ENCODE measurements at places on chromosomes 1 and 21.

GRCh38 chr1:181448461-181448860 is 34.9 kb upstream of the CACNA1E start:
- DNase-seq = no peak

GRCh38 chr1:205226868-205227583 is 720 bp upstream of the TMCC2 start:
- no peak for DNase-seq

GRCh38 chr1:9388335-9389180 is 95.9 kb downstream of the SPSB1 start:
- DNase-seq = no peak

GRCh38 chr1:212557739-212558692 is 50.5 kb upstream of the ATF3 start:
- no peak for DNase-seq

GRCh38 chr1:21614419-21615115 is 54.6 kb downstream of the RAP1GAP start:
- DNase-seq = no peak

All from stimulated activated CD8-positive, alpha-beta memory T cell treated with anti-CD3 and anti-CD28 coated beads, Interleukin-4, amount 100 ng/mL, for 4 hours (primary cell).